Central memory CD4-positive, alpha-beta T cell (primary cell): ENCODE measurements at places on chromosomes 6 and 20.

- DNase-seq = peak; percentile 9
These were observed 69.1 kb downstream of the SLC35F1 start for GRCh38 chr6:117976030-117976651.

DNA sequence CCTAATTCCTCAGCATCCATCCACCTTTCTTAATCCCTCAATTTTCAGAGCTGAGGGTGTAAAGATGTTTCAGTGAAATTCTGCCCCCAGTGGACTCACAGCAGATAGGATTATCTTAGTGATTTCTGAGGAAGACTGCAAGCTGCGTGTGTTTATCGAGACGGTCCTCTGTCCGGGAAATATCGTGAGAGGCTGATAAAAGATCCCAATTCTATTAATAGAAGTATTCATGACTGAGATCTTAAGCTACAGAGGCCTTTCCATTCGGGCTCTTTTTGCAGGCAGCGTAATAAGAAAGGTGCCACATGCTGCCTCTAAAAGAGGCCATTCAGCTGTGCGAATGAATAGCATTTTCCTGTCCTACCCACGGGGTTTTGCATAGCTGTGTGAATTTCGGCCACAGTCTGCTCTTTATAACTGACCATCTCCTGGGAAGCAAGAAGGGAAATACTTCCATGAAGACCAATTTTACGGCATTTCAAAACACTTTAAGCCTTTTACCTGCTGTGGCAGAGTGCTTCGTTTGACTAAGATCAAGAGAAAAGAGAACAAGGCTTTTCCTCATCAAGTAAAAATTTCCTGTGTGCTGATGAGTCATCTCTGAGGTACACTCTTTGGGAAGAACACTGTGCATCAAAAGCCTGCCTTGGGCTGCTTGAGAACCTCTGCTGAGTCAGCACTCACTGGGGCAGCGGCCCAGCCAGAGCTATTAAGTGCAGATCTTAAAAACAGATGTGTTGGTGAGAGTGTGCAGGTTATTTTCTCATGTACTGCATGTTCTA lies 208.8 kb downstream of the ARHGAP18 start:
- DNase-seq = no peak

DNA sequence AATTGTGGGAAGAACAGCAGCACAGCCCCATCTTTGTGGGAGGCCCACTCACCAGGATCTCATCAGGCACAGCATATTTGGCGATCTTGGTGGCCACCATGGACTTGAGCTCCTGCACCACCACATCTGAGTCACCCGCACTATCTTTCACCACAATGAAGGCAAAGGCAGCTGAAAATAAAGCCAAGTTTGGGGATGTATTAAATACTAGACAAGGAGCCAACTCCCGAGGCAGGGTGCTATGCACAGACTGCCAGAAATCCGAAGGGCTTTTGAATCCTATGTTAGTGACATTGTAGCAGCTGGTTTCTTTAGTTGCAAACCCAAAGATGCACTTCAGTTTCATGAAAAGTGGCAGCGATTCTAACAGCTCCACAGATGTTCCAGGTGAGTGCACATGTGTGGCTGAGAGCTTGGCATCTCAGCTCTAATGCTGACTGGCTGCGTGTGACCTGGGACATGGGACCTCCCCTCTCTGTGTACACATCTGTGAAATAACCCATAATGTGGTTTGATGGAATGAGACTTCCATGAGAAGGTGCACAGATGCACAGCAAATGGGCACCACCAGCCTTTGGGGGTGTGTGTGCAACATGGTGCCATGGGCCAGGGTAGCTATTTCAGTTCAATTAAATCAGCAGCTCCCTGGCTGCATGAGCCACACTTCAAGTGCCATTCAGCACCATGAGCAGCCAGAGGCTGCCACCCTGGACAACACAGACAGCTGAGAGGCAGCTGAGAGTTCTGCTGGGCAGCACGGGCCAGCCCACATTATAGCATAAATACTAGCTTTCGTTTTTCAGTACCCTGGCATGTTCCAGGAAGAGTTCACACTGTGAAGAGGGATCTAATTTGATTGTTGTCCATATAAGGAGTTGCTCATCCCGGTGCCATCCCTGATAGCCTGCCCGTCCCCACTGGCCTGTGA lies 16.9 kb upstream of the APMAP start:
- no peak for DNase-seq

DNA sequence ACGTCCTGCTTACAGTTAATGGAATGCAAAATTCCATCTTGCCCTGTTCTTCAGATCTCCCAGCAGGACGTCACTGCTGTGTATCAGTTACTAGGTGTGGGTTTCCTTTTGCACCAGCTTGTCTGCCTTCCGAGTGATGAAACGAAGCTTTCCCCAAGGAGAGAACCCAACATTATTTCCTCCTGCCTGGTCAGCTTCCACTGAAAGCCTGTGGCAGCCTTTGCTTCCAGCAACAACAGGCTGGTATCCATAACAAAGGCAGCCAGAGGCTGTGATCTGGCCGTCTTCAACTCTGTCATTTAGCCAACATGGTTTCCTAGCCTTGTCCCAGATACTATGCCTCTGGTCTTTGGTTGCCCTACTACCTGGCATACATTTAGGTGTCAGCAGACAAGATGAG lies 78.9 kb upstream of the HEY2 start:
- no peak for DNase-seq

- DNase-seq = peak; percentile 75
These were observed 15.1 kb downstream of the HMGN4 start for GRCh38 chr6:26553264-26553634.
